ENCODE measurements at places on chromosomes 16 and 17. TPM values are rescaled to one million over a fixed set of nuclear protein-coding genes. Genes with fewer than 3 reads are reported as not detected.

DNA sequence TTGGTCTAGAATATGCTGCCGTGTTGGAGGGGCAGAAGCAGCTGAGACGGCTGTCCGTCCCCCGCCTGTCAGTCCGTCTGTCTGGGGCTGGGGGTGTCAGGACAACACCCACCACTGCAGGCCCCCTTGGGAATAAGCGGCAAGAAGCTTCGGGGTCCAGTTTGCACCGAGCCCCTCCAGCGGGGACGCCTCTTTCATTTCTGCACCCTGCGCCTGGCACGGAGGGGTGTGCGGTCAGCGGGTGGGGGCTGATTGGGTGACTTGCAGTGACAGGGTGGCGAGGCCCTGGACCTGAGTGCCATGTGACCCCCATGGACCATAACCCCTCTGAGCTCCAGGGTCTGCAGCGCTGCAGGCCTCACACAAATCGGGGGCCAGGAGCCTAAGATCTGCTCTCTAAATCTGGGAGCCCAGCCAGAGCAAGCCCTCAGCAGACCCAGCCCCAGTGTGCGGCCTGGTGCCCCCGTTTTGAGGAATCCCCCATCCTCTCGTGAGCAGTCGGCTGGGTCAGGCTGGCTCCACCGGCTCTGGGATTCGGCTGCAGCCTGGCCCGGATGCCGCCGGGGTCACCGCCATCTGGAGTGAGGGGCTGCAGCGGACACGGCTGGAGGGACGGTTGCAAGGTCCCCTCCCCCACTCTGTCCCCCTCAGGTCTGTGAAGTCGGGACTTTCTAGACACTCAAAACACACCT, 8.3 kb downstream of the CBFA2T3 start:
- no peak for DNase-seq

DNA sequence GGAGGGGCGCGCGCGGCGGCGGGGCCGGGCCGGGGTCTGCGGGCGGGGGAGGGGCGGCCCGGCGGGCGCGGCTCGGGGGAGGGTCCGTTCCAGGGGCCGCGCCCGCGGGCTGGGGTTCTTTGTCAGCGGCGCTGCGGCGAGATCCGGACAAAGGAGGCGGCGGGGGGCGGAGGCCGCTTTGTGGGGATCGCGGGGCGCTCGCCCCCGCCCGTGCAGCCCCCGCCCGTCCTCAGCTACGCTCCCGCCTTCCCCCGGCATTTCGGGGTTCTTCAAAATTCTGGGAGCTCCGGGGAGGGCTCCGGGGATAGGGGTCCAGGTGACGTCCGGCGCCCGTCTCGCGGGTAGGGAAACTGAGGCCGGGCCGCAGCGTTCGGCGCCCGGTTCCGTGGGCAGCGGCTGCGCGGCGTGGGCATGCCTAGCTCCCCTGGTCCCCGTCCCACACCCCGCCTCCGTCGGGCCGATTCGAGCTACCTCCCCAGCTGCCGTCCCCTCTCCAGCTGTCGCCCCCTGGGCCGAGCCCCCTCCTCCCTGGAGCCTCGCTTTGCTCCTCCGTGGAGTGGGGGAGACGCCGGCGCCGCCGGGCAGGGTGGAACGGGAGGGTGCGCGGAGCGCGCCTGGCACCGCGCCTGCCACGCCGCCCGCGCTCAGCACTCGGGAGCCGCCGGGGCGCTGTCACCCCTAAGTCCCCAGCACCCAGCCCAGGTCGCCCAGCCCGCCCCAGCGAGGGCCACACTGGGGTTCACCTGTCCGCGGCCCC, 546 bp downstream of the SNN start:
- no peak for DNase-seq

DNA sequence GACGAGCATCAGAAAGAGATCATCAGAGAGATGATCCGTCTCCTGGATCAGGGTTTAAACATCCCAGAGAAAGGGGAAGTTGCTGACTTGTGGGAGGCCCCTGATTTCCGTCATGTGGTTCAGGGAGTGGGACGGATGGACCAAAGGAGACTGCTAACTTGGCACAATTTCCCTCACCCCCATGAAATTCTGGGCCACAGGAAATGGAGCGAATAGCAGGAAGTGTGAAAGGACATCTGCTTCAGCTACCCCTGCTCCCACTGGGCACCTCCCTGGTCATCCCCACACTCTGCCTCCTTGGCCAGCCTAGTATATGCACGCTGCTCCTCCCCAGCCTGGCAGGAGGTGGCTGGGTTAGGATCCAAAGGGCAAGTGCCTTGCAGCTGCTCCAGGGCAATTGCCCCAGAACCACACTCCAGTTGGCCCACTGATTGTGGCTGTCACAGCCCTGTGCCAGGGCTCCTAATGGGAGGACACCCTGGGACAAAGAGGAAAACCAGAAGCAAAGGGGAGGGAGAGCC, 1.3 kb downstream of the ARRB2 start:
- DNase-seq: no peak

Gene OTOA
- total RNA-seq: not detected

Gene AHSP
- total RNA-seq: not detected

- no peak for DNase-seq
Observed at GRCh38 chr16:27689711-27690110, 139.8 kb downstream of the KATNIP start.

Gene NOL3
- 51.1 TPM for total RNA-seq

Gene ARMC5
- 4.2 TPM for total RNA-seq

Gene MYOCD
- total RNA-seq: 0.66 TPM

- DNase-seq: peak; percentile 25
Observed at GRCh38 chr16:57341441-57342303, 16.9 kb upstream of the CCL22 start.

Gene ATP5PD
- total RNA-seq: 131 TPM

GRCh38 chr17:50316016-50316587, 29.8 kb upstream of the XYLT2 start:
- DNase-seq: no peak

DNA sequence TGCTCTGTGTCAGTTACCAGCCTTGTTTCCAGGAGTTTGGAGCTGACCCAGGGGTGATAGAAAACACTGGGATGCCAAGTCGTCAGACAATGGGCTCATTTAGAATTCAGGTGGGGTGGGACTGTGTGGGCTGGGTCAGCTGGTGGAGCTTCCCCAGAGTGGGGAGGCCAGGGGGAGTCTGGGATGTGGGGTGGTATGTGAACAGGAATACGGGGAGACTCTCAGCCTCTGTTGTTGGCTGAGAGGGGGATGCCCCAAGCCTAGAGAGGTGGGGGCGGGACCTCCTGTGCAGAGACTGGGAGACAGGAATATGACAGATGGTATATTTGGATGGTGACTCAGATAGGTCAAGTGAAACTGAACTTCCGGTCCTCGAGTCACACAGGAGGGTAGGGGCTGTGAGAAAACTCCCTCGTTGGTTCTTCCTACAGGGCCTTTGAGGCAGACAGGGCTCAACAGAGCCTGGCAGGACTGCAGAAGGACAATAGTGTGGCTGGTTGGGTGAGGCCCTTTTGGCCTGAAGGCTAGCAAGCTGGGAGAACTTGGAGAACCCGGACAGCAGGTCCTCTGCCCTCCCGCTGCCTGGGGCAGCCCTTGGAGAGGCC, 23.7 kb downstream of the CDH1 start:
- peak; percentile 61 for DNase-seq

DNA sequence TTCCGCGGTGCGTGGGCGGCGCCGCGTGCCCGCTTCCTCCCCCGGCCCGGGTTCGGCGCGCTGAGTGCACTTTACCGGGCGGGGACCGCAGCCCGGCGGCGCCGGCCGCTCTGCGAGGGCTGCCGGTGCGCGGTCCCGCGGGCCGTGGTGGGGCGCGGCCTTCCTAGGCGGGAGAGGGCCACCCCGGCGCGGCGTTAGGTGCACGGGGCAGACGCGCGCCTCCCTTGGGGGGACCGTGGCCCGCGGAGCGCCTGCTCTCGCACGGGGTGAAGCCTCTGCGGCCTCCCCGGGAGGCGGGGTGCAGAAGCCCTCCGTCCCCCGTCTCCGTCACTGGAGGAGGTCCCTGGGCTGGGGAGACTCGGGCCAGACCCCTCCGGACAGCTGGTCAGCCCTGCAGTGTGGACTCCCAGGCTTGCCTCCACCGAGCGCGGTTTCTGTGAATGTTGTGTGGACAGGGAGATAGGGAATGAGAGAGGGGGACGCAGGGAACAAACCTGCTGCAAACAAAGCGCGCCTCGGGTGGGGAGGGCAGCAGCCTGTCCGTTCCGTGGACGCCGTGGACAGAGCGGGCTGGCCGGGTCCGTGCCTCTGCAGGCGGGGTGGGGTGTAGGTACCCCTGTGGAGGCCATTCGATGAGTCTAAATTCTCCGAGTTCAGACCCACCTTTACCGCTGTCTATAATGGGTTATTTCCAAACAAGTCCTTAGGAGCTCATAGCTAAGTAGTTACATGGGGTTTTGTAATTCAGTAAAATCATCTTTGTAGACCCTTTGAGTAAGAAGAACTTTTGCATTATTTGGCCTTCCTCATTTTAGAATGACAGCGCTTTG, 721 bp downstream of the TBCD start:
- DNase-seq: no peak

DNA sequence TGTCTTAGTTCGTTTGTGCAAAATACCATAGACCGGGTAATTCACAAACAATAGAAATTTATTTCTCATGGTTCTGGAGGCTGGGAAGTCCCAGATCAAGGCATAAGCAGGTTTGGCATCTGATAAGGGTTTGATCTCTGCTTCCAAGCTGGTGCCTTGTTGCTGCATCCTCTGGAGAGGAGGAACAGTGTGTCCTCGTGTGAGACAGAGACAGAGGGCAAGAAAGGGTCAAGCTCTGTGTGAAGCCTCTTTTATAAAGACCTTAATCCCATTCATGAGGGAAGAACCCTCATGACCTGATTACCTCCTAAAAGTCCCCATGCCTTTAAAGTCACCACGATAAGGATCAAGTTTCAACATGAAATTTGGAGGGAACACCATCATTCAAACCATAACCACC, 55.8 kb upstream of the TANC2 start:
- no peak for DNase-seq

DNA sequence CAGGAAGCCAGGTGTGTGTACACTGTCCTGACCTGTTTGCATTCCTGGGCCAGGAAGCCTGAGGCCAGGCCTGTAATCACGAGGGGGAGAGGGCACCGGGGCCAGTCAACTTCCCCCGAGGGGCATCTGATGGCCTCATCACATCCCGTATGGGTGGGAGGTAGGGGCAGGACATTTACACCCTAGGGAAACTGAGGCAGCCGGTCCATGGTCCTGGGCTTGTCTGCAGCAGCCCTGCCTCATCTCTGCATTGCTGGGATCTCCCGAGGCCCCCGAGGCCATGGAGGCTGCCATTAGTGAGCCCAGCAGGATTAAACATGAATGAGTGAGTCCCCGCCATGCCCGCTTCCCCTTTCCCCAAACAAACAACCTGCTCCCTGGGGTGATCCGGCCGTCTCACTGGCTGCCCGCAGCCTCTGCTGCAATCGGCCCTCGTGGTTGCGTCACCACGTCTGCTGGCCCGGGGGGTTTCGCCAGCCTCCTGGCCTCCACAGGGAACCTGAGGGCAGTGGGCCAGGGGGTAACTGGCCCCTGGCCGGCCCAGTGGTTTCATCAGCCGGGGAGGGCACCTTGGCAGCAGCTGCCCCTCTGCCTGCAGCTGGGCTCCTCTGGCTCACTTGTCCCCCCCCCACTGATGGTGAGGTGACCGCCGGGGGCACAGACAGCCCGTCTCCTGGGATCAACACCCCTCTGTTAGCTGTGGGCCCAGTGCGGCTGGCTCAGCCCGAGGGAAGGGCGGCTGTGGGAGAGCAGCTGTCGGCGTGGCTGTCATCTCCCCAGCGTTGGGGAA, 88.3 kb upstream of the GSE1 start:
- DNase-seq: peak; percentile 61

- DNase-seq: no peak
Observed at GRCh38 chr17:17079761-17080160, 37.5 kb downstream of the MPRIP start.

Gene CDK3
- 4.9 TPM for total RNA-seq

Gene AANAT
- total RNA-seq: not detected

GRCh38 chr17:43741636-43742035, 17.0 kb downstream of the SOST start:
- DNase-seq: no peak

Gene SKAP1
- total RNA-seq: 0.78 TPM

- peak; percentile 73 for DNase-seq
Observed at GRCh38 chr17:75878174-75878998, at the start of gene TRIM47. Gene TRIM47 (minus strand): TSS chr17:75878581. CDS start chr17:75878548, 33 bp downstream.

GRCh38 chr17:40794466-40794865, 5.3 kb downstream of the KRT28 start:
- no peak for DNase-seq

GRCh38 chr17:68288375-68288774, 2.6 kb downstream of the SLC16A6 start:
- DNase-seq: no peak

- no peak for DNase-seq
Observed at GRCh38 chr16:894841-895240, 75.9 kb downstream of the LMF1 start.

GRCh38 chr17:67164302-67164701, 80.7 kb downstream of the HELZ start:
- DNase-seq: no peak

DNA sequence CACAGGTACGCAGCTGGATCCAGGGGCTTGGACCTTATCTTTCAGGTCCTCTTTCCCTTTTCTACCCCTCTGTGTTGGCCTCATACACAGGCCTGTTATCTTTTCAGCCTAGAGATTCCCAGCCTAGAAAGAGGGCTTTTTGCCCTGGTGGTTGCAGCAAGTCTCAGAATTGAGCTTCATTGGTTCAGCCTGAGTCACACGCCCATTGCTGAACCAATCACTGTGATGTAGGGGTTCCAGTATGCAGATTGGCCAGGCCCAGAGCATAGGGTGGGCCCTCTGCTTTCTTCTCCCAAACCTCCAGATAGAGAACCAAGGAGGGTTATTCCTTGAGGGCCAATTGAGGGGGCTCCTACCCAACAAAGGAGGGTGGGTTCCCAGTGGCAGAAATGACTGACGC, 32.8 kb downstream of the GPT2 start:
- DNase-seq: no peak
